ENCODE measurements at places on chromosomes 4 and X.

DNA sequence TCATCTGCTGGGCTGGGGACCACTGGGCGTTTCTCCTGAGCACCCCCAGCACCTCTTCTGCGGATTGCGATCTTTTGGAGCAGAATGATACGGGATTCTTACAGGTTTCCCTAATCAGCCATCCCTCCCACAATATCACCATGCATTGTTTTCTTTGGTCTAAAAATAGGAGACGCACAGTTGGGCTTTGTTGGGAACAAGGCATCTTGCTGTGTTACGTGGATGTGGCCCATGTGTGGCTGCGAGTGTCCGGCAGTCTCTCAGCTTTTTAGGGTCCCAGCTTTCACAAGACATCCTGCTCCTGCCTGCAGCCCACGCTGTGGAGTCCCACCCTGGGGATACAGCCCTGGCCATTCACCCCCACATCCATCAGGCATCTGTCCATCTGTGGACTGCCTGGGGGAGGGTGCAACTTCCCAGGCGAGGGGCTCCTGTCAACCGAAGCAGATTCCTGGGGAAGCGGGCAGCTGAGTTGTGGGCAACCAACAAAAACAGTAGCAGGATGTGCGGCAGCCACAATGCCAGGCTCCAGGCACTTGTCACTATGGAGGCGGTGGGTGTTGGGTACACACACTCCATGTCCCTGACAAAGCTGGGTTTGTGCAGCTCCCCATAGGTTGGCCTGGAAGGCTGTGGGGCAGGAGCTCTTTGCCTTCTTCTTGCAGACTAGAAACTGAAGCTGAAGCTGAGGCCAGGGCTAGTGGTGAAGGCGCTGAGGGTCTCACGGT, 185.5 kb upstream of the PSAPL1 start:
- DNase-seq = no peak

DNA sequence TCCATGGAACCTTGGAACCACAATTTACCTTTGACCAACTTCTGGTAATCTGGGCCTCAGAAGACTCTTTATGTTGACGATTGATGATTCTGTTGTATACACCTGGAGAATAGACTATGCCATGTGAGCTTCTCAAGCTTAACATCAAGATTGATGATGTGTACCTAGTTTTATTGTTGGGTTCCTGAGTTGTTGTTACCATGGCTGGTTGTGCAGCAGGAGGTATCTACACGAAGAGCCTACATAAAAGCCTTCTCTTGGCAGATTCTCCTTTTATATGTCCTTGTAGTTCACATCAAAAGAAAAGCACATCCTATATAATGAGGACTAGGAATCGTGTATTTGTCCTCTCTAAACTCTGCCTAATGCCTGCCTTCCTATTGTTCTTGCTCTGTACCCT, 272.0 kb downstream of the DTHD1 start:
- DNase-seq = no peak

GRCh38 chr4:173698557-173699262, 168.7 kb upstream of the HAND2 start:
- DNase-seq = peak; percentile 72

GRCh38 chr4:6292376-6293096, 22.9 kb downstream of the WFS1 start:
- DNase-seq = no peak

- peak; percentile 31 for DNase-seq
These were observed 70.3 kb downstream of the ACOX3 start for GRCh38 chr4:8370106-8370787.

DNA sequence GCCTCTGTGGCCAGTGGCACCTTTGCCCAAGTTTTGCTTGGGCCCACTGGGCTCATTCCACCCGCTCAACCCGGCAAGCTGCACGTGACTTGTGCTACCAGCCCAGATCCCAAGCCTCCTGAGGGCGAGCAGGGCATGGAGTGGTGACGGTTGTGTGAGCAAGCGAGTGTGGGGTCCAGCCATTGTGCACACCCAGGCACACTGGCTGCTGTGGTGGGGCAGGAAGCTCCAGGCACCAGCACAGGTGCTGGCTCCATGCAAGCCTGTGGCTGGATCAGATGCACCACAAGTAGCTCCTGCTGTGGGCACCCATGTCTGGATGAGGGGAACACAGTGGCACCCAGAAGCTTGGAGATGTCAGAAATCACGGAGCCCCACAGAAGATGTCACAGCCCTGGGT, 557.0 kb upstream of the GNPDA2 start:
- DNase-seq = no peak

DNA sequence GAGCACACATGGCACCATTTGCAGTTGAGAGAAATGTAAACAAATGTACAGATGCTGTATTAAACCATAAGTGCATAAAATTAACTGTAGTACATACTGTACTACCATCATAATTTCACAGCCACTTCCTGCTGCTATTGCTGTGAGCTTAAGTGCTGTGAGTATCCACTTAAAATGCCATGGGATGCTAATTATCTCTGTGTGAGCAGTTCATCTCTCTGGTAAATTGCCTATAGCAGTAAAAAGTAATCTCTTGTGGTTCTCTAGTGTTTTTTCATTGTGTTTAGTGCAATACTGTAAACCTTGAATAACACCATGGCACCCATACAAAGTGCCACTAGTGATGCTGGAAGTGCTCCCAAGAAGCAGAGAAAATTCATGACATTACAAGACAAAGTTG, 9.9 kb upstream of the SCOC start:
- no peak for DNase-seq
